Stimulated activated CD4-positive, alpha-beta T cell treated with anti-CD3 and anti-CD28 coated beads, TNF-alpha, amount 100 ng/mL, for 1 hour (primary cell): ENCODE measurements at places on chromosomes 5 and 9.

- no peak for DNase-seq
These were observed 884.9 kb upstream of the WWC1 start for GRCh38 chr5:167406513-167406912.

DNA sequence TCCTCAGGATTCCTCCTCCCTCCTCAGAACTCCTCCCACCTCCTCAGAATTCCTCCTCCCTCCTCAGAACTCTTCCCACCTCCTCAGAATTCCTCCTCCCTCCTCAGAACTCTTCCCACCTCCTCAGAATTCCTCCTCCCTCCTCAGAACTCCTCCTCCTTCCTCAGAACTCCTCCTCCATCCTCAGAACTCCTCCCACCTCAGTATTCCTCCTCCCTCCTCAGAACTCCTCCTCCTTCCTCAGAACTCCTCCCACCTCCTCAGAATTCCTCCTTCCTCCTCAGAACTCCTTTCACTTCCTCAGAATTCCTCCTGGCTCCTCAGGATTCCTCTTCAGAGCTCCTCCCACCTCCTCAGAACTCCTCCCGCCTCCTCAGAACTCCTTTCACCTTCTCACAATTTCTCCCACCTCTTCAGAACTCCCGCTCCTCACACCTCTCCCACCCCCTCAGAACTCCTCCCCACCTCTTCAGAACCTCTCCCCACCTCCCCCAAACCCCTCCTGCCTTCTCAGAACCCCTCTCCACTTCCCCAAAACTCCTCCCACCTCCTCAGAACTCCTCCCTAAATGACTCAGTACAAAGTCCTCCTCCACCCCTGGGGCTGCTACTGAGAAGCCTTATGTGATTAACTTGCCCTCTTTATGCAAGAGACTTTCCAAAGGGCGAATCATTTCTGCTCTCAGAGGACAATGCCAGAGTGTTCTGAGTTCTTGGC lies 23.2 kb downstream of the SLC46A2 start:
- DNase-seq = no peak

DNA sequence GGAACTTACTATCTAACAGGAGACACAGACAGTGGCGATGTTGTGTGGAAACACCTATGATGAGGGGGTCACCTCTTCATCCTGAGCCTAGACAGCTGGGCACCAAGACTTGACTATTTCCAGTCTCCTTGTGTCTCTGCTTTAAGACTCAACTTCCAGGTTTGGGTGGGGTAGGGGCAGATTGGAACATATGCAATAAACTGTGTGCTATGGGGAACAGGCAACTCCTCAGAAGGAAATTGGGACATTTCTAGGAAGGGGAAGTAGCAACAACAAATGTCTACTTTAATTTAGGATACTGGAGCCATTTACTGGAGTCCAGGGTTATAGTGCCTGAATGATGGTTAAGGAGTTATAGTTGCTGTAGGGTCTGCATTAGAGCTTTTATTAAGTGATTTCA lies 57.3 kb downstream of the FGF18 start:
- DNase-seq = no peak

DNA sequence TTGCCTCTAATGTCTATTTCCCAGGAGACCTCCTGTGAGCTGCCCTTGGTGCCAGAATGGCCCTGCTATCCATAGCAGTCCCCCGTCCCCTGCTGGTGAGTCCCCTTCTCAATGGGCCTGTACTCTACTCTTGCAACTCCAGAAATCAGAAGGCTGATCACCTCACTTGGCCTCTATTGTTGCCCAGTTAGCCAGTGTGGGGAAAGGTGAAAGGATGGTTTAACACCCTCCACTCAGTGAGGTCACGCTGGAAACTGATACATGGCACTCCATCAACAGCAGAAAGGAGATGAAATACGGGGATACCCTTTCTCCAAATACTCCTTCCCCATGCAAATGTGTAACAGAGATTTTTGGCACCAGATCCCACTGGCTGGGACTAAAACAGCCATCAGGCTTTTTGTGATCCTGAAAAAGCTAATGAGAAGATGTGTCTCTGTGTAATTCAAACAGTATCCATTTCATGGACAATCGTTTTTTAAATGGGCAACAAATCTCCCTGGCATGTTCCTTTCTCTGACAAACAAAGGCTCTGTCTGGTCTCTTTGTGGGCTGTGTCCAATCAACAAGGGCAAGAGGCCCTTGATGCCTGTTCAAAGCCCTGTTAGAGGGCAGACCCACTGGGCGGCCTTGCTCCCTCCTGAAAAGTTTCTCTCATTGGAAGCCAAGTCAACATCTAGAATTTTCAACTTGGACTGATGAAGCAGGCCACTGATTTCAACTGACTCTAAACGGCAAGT lies 343.7 kb downstream of the SPOCK1 start:
- no peak for DNase-seq

GRCh38 chr9:16410601-16411280 lies 459.7 kb downstream of the BNC2 start:
- DNase-seq = no peak

- no peak for DNase-seq
These were observed 382.1 kb downstream of the KDM4C start for GRCh38 chr9:7139886-7140285.

DNA sequence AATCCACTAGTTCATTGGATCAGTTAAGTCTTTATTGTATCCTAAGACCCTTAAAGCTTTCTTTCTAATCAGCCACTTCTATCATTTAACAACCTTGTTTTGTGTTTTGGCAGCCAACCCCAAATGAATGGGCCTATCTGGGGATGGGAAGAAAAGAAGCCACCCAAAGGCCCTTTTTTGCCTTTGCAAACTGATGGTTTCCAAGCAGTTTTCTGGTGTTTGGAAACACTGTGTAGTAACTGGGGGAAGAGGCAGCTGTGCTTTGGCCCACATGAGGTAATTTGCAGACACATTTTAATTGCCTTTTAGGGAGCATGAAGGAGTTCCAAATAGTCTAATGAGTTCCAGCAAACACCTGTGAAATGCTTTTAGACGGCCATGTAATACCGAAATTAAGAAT lies 1751.3 kb upstream of the WWC1 start:
- no peak for DNase-seq

- DNase-seq = no peak
These were observed 22.6 kb downstream of the OGN start for GRCh38 chr9:92381775-92382174.

GRCh38 chr5:159469496-159470372 lies 139.4 kb upstream of the IL12B start:
- no peak for DNase-seq

- DNase-seq = no peak
These were observed 45.3 kb upstream of the CDK5RAP2 start for GRCh38 chr9:120625222-120625621.

GRCh38 chr9:124552273-124552605 lies 45.0 kb upstream of the NR5A1 start:
- DNase-seq = no peak

DNA sequence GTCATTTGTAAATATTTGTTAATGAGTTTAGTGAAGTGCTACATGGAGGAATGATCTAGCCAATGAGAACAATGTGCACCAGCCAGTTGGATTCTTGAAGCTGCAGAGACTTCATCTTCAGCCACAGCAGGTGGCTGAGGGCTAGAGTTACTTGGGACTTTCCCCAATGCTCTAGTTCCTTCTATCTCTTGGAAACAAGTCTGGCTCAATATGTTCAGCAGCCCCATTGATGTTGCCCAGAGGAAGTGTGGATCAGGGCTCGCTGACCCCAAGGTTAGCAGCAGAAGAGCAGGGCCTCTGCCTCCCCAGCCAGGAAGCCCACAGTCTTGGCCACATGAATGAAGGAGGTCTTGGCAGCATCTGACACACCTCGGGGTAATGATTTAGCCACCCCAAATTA lies 117.5 kb downstream of the SLC1A3 start:
- DNase-seq = no peak

DNA sequence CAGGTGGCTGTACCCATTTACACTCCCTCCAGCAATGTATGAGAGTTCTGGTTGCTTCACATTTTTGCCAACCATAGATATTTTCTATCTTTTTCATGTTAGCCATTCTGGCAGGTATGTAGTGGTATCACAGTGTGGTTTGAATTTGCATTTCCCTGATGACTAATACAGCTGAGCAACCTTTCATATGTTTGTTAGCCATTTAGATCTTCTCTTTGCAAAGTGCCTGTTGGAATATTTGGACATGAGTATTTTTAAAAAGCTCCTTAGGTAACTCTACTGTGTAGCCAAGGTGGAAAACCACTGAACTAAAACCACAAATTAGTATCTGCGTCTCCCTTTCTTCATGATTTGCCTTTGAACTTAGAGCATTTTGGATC lies 31.9 kb downstream of the IRF1 start:
- no peak for DNase-seq

DNA sequence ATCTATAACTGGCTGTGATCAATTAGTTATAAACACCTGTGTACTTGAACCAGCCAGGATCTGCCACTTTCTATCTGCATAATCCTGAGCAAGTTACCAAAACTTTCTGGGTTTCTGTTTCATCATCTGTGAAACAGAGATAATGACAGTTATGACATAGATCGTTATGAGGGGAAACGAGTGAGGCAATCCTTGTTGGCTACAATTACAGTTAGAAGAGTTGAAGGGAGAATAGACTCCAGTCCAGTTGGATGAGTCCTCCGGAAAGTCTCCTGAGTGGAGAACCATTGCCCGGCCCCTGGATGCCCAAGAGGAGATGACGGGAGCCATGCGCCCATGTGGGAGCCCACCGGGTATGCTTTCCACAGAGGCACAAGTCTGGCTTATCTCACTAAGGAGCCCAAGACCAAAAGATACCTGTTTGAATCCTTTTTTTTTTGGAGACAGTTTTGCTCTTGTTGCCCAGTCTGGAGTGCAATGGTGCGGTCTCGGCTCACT lies 4.5 kb downstream of the PDE6A start:
- DNase-seq = no peak

DNA sequence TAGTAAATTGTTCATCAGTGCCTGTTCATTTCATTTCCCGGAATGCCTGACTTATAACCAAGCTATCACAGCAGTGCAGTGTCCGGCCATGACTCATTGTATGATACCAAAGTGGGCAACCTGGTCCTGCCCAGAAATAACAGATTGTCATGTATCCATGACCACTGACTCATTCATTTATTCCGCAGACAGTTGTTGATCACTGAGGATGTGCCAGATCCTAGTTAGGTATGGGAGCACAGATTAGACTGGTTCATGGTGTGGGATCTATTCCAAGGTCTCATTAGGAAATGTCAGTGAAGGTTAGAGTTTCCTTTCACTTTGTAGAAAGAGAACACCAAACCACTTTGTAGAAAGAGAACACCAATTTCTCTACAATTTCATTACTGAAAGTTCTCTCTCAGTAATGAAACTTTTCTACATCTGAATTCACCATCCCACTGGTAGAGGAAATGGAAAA lies 8.7 kb downstream of the NREP start:
- DNase-seq = no peak

- no peak for DNase-seq
These were observed 33.0 kb downstream of the LMNB1 start for GRCh38 chr5:126809916-126810315.

DNA sequence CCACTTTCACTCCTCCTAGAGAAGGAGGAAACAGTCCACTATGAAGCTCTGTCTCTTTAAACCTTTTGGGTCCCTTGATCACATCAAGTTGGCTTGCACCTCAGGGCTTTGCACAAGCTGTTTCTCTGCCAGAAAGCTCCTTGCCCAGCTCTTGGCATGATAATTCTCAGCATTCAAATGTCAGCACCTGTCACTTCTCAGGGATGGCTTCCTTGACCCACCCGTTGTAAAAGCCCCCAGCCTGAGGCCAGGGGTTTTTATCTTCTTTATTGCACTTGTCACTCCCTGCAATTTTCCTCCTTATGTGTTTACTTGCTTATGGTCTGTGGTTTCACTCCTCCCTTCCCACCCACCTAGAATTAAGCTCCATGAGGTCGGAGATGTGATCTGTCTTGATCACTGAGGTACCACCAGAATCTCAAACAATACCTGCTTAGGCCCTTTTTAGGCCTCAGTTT lies 200.7 kb upstream of the TBC1D2 start:
- DNase-seq = no peak

DNA sequence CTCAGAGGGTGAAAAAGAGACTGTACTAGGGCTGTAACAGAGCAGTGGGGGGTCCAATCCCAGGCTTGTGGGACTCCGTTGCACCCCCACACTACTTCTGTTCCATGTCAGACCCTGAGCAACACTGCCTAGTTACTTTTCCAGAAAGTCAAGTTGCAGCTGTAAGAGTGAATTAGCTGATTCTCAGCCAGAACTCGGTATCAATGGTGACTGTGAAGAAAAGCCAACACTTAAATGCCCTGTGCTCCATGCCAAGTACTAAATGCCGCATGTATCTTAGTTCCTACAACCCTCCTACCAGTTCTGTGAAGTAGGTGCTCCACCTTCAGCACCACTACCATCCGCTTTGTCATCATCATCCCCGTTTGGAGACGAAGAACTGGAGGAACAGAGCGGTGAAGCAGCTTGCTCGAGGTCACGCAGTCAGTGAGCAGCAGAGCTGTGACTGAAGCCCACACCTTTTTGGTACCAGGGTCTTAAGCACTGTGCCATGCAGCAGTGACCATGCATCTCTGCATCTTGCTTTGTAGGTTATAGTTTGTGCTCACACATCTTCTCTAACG lies 64.3 kb downstream of the NSG2 start:
- no peak for DNase-seq

DNA sequence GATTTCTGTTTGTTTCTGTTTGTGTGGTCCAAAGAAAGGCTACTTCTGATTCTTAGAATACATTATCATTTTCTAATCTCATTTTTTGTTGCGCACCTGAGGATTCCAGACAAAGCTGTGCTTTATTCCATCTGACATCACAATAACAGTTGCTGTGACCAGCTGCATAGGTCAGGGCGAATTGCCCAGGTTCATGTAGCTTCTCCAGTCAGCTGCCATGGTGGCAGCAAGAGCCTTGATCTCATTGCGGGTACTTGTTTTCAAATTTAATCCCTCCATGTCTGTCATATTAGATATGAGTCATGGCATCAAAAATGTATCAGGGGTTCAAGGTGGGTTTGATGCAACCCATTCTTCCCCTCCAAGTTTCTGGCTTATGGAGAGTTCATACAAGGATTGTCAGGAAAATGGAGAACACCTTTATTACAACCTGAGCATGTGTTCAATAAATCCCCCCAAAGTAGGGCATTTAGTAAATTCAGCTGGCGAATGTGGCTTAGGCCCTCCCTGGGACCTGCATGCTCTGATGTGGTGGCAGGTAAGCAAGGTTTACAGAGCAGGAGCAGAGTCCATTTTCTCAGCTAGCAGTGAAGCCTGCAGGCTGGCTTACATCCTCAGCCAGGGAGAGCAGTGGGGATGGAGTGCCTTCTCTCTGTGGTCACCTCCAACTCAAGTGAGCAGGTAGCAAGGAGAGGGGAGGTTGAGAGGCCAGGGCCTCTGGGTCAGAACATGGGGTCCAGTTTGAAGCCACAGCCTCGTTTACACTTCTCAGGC lies 13.9 kb downstream of the CAVIN4 start:
- DNase-seq = no peak

DNA sequence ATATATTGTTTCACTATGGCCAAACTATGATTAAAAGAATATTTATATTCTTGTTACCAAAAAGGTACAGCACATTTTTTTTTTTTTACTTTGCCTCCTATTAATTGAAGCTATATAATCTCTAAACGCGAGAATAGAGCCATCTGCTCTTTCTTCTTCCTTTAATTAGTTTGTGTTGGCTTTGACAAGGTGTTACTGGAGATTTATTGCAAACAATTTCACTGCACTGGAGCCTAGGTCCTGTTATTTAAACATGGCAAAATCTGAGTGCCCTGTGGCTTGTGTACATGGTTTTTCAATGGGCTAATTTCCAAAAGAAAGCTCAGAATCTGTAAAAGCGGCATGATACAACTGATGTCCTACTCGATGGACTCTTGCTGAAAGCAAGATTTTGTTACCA lies 40.8 kb upstream of the GABRG2 start:
- no peak for DNase-seq

GRCh38 chr5:157855404-157855994 lies 3.4 kb downstream of the CLINT1 start:
- no peak for DNase-seq
